ENCODE measurements at places on chromosomes 11 and 22.

DNA sequence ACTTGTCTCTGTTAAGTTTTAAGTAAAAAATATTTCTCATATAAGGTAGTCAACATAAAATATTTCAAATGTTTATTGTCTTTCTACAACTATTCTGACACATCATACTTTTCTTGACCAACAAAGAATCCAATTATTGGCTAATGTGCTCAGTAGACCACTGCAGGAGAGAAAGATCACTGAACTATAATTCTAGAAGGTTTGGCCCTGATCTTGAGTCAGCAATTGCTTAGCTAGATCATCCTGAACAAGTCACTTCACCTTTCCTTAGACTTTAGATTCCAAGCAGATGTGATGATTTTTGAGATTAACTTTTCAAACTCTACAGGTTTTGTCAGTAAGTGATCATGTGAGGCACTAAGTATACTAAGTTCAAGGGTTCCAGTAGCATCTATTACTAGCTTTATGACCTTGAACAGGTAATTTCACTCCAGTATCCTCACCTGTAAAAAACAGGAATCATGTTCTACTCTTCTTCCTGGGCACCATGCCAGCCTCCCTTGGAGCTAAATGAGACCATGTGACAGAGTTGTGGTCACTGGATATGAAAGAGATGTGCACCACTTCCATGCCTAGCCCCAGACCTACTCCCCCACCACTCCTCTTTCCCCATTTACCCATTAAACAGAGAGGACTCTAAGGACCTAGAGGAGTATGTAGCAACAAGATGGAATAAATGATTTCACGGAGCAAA, 17.3 kb downstream of the PGM2L1 start:
- no peak for DNase-seq

- no peak for DNase-seq
Observed at GRCh38 chr11:121228851-121229250, 63.7 kb upstream of the SC5D start.

DNA sequence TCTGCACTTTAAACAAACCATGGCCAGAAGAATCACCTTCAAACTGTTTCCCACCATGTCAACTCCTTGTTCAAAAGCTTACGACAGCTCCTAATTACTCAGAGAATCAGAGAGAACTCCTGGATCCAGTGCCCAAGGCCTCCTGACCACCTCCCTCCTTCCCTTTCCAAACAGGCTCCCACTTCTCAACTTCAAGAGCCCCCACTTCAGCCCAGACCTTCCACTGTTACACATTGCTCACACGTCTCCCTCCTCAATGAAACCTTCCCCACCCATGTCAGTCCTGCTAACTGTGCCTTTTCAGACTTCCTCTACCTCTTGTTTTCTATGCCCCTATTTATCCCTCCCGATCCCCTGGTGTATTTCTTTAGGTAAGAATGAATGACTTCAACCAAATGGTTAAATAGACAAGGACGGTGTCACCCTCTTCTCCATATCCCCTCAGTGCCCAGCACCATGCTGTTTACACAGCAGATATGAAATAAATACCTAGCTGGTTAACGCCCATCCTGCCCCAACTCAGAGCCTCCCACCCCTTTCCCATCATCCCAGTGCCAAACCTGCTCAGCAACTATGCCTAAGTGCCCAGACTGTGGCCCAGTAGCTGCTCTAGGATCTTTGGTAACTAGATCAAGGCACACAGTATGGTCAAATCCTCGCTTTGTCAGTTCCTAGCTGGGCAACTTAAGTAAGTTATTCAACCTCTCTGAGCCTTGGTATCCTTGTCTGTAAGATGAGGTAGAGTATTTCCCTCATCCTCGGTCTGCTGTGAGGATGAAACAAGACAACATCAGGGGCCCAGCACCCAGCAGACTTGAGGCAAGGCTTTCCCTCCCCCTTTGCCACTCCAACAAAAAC, 36.8 kb downstream of the PLEKHA7 start:
- no peak for DNase-seq

GRCh38 chr11:124837491-124837856, 27.8 kb upstream of the ROBO3 start:
- DNase-seq = peak; percentile 47

- no peak for DNase-seq
Observed at GRCh38 chr11:18314784-18315523, 7.0 kb downstream of the HPS5 start.

DNA sequence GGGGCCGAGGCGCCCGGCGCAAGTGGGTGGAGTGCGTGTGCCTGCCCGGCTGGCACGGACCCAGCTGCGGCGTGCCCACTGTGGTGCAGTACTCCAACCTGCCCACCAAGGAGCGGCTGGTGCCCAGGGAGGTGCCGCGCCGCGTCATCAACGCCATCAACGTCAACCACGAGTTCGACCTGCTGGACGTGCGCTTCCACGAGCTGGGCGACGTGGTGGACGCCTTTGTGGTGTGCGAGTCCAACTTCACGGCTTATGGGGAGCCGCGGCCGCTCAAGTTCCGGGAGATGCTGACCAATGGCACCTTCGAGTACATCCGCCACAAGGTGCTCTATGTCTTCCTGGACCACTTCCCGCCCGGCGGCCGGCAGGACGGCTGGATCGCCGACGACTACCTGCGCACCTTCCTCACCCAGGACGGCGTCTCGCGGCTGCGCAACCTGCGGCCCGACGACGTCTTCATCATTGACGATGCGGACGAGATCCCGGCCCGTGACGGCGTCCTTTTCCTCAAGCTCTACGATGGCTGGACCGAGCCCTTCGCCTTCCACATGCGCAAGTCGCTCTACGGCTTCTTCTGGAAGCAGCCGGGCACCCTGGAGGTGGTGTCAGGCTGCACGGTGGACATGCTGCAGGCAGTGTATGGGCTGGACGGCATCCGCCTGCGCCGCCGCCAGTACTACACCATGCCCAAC, 14.1 kb upstream of the MIEF1 start:
- no peak for DNase-seq

GRCh38 chr11:107848345-107848744, 10.2 kb downstream of the SLC35F2 start:
- no peak for DNase-seq

DNA sequence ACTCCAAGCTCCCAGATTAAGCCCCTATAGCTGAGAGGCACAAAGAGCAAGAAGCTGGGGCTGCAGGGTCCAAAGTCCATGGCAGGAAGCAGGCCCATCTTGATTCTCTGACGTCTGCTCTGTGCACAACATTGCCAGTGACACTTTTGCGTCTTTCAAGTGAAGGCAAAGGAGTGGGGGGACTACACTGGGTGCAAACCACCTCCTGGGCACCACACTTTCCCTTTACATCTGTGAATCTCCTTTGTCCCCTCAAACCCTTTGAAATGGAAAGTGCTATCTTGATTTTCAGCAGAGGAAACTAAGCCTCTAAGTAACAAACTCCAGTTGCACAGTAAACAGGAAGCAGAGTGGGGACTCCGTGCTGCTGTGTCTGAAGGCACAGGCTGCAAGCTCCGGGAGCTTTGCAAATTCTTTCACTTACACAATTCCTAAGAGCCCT, 428.0 kb downstream of the LARGE1 start:
- no peak for DNase-seq

- no peak for DNase-seq
Observed at GRCh38 chr22:45884201-45885062, 92.5 kb downstream of the WNT7B start.

- no peak for DNase-seq
Observed at GRCh38 chr22:48259991-48260670, 1497.7 kb downstream of the TBC1D22A start.

DNA sequence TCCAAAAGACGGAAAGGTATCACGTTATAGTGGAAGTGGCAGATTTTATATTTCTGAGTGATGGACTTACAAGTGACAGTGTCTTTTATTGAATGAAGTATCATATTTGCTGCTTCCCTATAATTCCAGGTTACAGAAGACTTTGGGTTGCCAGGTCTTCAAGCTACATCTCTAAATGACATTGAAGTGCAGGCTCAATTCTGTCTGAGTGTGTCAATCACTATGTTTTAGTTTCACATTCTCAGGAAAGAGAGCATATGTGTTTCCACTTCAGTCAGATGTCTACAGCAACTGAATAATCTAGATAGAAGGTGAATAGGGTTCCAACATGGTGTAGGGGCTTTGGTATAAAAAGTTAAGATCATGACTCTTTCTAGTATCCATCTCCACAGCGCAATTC, 492.7 kb upstream of the API5 start:
- DNase-seq = no peak

DNA sequence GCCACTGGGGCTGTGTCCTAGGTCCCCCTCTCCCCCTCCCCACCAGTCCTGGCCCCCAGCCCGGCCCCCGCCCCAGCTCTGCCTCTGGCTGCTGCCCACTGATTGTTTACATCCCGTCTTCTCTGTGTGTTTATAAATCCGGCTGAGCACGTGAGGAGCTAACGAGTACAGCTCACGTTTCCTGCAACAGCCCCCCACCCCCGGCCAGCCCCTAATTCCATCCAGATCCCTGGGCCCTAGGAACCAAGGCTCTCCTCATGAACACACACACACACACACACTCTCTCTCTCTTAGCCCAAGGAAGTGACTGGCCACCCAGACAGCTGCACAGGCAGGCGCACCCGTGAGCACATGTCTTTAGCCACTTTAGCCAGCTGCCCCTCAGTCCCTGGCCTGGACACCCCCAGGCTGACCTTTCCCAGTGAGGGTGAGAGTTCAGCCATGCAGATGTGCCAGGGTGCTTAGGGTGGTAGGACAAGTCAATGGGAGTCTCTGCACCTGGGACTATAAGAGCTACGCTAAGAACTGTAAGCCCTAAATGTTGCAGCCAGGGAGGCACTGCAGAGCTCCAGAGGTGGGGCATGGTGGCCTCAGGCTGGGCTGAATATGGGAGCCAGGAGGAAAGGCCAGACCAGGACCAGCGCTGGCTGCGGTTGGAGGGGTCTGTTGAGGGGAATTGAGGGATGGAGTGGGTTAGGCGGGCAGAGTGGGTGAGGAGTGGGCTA, 2.9 kb downstream of the CLCF1 start:
- DNase-seq = no peak

Data from midbrain (tissue), 1 donor.